ENCODE measurements at places on chromosomes 4 and X. TPM values are rescaled to one million over a fixed set of nuclear protein-coding genes. Genes with fewer than 3 reads are reported as not detected.

Gene CT55
- total RNA-seq, result not detected

Gene ENPEP
- total RNA-seq, result 0.36 TPM

Gene MND1
- total RNA-seq, result 18.8 TPM

Gene PABPC5
- total RNA-seq, result not detected

Gene APBB2
- total RNA-seq, result 1.6 TPM

Gene ADH6
- not detected for total RNA-seq

Gene CDKL5
- 0.23 TPM for total RNA-seq

Gene S100P
- total RNA-seq, result 2.1 TPM

Gene DDIT4L
- total RNA-seq, result 0.56 TPM

Gene FAM149A
- 0.33 TPM for total RNA-seq

Gene RHOXF1
- total RNA-seq, result not detected

Gene PTTG2
- 0.63 TPM for total RNA-seq

Gene GK2
- not detected for total RNA-seq

Gene RAB41
- total RNA-seq, result not detected

Gene TRIM60
- total RNA-seq, result not detected

Gene ARR3
- total RNA-seq, result not detected

Gene SYNPO2
- 0.14 TPM for total RNA-seq

Gene AMOT
- total RNA-seq, result 2.5 TPM

Gene FAM53A
- 3.5 TPM for total RNA-seq

Gene PRKG2
- total RNA-seq, result 0.12 TPM

Gene TDO2
- total RNA-seq, result not detected

Gene ETDB
- not detected for total RNA-seq

Gene MAMLD1
- total RNA-seq, result 14.2 TPM

Gene WAS
- 99.0 TPM for total RNA-seq

Gene CEP135
- 16.9 TPM for total RNA-seq

Gene NAP1L3
- total RNA-seq, result 0.57 TPM

Gene BEX1
- not detected for total RNA-seq

Gene SYN1
- total RNA-seq, result 0.49 TPM

Gene CT47B1
- not detected for total RNA-seq

Gene SLC6A14
- not detected for total RNA-seq

Gene SPACA5
- total RNA-seq, result not detected

Gene CPZ
- not detected for total RNA-seq

Gene CXorf49
- not detected for total RNA-seq

Gene TEC
- 2.7 TPM for total RNA-seq

Gene KLHL13
- total RNA-seq, result 0.19 TPM

Gene RBMX2
- total RNA-seq, result 27.4 TPM

Gene LRRC66
- total RNA-seq, result 0.05 TPM

Gene FGFRL1
- 18.2 TPM for total RNA-seq

Gene EGFL6
- total RNA-seq, result 2.2 TPM

Gene FABP2
- not detected for total RNA-seq

All from activated CD4-positive, alpha-beta T cell treated with anti-CD3 and anti-CD28 coated beads, Interleukin-2, amount 10 ng/mL, durations not matched to agents 24 days and 14 days (primary cell).